SW480 (cell line): ENCODE measurements at places on chromosomes 3 and 15.

DNA sequence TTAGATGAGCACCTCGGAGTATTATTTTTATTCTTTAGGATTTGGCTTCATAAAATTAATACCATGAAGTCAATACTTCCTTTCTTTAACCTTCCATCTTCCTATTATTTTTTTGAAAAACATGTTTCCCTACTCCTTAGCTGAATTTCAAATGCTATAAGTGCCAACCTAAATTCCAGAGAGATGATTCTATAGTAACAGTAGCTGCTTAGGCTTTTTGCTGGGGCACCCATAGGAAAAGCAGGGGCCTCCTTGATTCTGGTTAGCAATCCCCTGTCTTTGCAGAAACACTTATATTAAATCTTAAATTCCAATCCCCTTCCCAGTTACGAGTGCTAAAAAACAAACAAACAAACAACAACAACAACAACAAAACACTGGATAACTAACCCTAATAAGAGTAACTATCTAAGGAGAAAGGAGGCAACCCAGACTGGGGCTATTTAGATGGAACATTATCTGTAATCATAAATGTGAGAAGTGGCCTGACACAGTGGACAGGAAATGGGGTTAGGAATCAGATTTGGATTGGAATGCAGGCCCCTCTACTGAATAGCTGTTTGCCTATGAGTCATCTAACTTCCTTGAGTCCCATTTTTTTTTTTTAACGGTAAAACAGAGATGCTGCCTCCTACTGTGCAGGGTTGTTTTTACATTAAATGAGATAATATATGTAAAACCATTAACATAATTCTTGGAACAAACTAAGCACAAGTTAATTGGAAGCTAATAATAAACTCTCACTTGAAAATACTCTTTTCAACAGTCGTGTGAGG lies 148.1 kb downstream of the WDR72 start:
- no peak for DNase-seq

- DNase-seq, result no peak
Measured at GRCh38 chr3:171736556-171736955, 73.7 kb downstream of the PLD1 start.

DNA sequence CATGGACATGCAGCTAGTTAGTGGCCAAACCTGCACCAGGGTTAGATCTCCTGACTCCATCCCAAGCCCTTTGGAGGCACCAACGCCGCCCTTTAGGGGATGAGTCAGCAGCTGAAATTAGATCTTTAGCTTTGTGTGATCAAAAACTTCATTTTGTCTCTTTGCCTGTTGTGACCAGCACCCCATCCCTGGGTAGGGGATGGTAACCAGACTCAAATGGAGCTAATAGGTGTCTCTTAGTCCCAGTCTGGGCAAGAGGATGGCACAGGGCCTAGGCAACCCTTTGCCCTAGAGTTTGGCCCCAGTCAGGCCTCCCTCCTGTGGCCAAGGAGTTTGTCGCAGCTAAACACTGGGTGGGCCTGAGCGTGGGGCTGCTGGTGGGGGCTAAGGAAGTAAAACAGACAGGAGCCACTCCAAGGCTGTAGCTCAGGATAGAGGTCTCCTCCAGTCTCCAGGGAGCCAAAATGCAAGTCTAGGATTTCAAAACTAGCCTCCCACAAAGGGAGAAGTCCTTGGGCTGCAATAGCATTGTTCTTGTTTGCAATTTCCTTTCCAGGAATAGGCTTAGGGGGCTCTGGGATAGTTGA lies 105.1 kb downstream of the CPN2 start:
- DNase-seq, result no peak

DNA sequence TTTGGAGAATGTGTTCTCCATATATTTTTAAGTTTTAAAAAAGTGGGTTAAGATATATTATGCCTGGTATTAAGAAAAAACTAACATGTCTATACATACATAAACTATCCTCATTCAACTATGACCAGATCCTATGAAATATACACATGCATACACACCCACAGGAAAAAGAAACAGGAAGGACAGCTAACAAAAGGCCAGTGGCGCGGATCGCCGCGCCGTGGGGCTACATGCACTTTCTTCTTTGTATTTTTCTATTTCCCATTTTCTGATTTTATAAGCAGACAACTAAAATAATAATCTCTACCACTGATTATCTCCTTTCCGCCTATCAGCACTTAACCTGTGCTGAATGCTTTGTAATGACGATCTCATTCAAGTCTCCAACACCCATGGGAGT lies 160.1 kb downstream of the OR4M2 start:
- no peak for DNase-seq

DNA sequence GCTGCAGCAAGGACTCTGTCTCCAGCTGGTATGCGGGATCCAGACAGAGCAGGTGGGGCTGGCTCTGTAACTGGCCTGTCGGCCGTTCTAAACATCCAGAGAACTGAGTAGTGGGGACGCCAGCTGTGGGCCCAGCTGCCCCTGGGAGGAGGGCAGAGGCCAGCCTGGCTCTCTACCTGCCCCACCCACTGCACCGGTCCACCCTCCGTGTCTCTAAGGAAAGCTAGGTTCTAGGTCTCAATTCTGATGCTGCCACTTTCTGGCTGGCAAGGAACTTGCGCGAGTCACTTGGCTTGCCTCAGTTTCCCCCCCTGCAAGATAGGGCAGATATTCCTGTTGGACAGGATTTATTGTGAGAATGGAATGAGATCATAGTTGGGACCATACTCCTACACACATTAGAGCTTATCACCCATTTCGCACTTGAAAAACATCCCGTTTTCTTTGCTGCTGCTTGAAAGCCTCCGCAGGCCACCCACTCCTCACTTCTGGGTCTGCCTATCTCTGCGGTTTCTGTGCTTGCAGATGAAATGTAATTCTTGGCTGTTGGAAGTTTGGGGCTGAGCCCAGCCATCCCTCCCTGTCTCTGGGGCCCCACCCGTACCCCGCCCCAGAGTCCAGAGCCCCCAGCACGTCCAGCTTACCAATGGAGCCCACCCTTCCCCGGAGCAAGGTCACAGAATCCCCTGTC lies 65.8 kb downstream of the IQSEC1 start:
- no peak for DNase-seq

GRCh38 chr3:195247086-195247862 lies 23.7 kb downstream of the XXYLT1 start:
- no peak for DNase-seq

GRCh38 chr3:47485812-47486211 lies 10.1 kb upstream of the SCAP start:
- DNase-seq, result no peak

- DNase-seq, result peak; percentile 41
Measured at GRCh38 chr3:192825657-192826200, 91.9 kb downstream of the MB21D2 start.

GRCh38 chr15:23503980-23504379 lies 56.9 kb upstream of the GOLGA6L2 start:
- no peak for DNase-seq

GRCh38 chr3:112351036-112351435 lies 18.1 kb downstream of the CD200 start:
- DNase-seq, result no peak

DNA sequence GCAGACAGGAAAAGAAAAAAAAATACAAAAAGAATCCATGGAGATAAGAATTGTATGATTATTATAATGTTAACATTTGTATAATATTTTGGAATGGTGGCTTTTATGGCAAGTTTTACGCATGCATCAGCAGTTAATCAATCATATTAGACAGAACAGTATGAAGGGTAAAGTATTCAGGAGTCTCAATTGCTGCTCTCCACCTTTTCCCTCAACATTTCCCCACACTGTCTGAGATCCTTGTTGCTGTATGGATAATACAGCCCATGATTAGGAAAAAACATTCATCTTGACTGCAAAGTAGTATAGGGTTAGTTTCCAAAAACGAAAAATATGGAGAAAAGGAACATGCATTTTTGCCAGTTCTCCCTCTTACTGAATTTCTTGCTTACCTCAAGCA lies 755.3 kb upstream of the ARPP21 start:
- DNase-seq, result no peak

DNA sequence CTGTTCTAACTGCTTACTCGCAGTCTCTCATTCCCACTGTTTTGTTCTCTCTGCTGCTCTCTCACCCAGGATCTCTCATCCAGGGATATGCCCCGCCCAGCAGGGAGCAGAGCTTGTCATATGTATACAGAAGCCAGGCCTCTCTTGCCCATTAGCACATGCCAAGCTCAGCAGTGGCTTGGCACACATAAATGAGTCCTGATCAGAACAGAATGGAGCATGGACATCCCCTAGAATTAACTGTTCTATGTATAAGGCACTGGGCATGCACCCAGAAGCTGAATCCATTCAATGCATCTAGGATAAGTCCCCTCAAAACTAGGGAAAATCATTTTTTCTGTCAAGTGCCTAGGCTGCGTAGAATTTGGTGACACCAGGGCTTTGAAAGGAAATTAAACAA lies 61.6 kb downstream of the IGSF11 start:
- no peak for DNase-seq

DNA sequence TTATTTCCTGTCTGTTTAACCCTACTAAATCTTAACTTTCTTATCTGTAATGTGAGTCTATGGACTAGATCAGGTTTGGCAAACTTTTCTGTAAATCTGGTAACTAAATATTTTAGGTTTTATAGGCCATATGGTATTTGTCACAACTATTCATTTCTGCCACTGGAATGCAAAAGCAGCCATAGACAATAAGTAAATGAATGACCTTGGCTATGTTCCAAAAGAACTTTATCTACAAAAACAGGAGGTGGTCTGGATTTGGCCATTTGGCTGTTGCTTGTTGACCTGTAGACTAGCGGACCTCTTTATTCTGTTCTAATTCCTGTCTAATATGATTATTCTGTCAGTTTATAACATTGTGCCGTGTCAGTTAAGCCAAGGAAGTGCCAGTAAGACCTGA lies 314.2 kb downstream of the LPP start:
- no peak for DNase-seq

DNA sequence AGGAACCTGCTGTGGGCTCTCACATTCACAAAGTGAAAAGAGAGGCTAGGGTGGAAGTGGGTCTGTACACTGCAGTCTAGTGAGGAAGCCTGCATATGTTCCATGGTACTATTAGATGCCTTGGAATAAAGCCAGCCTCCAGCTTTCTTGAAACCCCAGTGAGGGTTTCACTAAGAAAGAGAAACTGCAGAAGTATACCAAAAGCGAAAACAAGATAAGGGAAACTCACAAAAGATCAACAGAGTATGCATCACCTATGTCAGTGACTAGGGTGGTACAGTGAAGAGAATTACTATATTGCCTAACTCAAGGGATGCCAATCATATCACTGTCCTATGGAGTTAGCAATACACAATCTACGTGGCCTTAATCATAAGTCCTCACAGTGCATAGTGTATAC lies 212.5 kb upstream of the GADL1 start:
- no peak for DNase-seq

DNA sequence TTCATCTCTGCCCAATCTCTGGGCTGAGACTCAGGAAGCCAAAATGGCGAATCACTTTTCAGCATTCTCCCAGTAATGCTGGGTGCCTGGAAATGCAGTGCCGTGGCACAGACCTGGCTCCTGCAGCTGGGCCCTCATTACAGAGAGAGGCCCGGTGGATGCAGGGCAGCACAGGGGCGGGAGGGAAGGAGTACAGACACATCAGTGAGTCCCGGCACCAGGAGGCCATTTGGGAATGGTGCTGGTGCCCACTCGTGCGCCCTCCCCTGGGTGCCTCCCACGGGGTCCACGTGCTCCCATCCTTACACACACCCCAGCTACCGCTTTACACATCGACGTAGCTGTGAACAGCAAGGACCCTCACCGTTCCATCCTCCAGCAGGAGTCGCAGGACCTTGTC lies 13.2 kb downstream of the MYO5C start:
- no peak for DNase-seq

DNA sequence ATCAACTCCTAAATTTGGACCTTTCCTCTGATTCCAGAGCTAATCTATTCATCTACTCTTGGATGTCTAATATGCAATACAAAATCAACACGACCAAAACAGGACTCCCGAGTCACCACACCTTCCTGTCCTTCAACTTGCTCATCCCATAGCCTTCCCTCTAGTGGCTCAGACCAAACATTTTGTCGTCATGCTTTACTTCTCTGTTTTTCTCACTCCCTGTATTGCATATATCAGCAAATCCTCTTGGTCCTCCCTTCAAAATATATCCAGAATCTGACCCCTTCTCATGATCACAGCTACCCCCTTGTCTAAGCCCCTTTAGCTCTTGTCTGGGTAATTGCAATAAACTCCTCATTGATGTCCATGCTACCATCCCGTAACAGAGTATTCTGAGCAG lies 30.5 kb upstream of the DCP1A start:
- no peak for DNase-seq

- DNase-seq, result no peak
Measured at GRCh38 chr3:177262396-177262795, 65.1 kb upstream of the TBL1XR1 start.

DNA sequence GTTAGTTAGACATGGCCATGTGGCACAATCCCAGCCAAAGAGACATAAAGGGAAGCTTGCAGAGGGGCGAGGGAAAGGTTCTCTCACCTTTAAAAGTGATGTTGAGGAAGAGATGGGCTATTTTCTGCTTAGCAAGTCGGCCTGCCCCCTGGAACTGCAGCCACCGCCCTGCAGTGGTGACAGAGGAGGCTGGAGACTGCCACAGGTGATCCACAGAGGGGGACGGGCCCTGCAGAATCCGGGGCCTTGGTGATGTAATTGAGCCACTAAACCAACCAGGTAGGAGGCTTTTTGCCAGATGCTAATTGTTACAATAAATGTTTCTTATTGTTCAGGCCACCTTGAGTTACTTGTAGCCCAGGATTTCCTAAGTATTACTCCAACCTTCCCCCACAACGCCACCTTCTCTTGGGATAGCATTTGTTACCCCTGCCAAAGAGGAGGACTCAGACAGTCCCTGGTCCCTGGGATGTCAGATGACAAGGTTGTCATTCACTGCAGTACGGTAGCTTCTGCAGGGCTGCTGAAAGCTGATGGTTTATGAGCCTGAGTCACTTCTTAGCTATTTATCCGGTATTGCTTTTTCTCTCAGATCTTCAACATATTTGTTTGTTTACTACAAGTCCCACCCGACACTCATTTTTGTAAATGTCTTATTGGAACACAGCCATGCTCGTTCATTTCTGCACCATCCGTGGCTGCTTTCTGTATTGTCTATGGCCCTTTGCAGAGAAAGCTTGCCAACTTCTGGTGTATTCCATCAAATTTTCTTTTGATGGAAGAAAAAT lies 63.3 kb upstream of the SEC61A1 start:
- peak; percentile 79 for DNase-seq

GRCh38 chr15:69903470-69904469 lies 193.9 kb downstream of the TLE3 start:
- DNase-seq, result no peak

GRCh38 chr15:97456521-97457202 lies 503.8 kb upstream of the ARRDC4 start:
- DNase-seq, result no peak

DNA sequence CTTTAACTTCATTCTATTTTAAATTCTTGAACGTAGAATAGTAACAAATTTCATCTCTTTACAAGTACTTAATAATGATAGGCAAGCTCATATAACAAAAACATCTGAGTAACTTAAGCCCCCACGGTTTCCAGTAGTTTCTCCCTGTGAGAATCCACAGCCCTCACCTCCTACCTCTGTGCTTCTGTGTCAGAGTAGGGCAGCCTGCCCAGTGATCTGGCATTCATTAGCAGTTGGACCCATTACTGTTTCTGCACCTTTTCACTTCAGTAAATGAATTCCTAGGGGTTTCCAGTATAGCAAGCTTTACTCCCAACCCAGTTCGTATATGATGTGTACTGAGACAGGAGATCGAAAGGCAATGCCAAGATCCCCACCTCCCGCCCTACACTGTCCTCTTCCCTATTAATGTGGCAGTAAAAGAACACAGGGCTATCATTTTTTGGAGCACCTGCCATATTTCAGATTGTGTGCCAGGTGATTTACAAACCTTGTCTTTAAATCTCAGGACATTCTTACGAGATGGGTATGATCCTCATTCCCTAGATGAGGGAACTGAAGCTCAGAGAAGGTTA lies 40.8 kb downstream of the EIF2AK4 start:
- DNase-seq, result no peak
